ENCODE measurements at places on chromosomes 12 and 14.

- DNase-seq, result no peak
Observed at GRCh38 chr14:38016497-38016896, 191.2 kb upstream of the SSTR1 start.

GRCh38 chr12:106341086-106341877 lies 16.3 kb upstream of the POLR3B start:
- DNase-seq, result no peak

DNA sequence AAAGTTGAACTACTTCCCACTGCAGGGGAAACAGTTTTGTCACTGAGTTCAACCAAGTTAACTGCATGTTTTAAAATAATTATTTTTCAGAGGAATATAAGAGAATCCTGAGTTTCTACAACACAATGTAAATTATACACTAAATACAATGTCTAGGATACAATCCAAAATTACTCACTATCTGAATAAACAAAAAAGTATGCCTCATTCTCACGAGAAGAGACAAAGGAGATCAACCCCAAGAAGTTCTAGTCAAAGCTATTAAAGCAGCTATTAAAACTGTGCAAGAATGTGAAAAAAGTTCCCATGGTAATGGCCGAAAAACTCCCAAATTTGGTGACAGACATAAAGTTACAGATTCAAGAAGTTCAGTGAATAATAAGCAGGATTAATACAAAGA lies 8.8 kb upstream of the KCNK13 start:
- no peak for DNase-seq

DNA sequence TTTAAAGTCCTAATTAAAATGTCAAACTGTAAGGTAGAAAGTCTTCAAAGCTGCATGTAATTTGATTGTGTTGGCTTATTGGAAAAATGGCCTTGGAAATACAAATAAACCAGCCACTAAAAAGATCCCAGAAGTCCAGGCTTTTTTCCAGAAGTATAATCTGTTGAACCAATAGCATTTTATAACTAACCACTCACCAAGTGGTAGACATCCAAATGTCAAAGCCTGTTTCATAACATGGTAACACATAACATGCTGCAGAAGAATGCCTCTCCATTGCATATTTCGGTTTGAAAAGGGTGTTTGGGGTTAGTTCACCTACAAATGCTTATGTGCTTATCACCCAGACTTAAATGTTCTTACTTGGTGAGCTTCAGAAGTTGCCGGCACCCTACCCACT lies 183.7 kb upstream of the DIO2 start:
- no peak for DNase-seq

- DNase-seq, result no peak
Observed at GRCh38 chr14:93531644-93532043, 100.9 kb downstream of the UNC79 start.

All from activated CD8-positive, alpha-beta memory T cell treated with anti-CD3 and anti-CD28 coated beads for 24 hours (primary cell).